Activated naive CD4-positive, alpha-beta T cell treated with Interleukin-2 at 50 U/mL for 16 hours (primary cell): ENCODE measurements at places on chromosomes 7 and 10.
A peak's percentile ranks its signal among the peaks of the same experiment; 100 is the strongest.

DNA sequence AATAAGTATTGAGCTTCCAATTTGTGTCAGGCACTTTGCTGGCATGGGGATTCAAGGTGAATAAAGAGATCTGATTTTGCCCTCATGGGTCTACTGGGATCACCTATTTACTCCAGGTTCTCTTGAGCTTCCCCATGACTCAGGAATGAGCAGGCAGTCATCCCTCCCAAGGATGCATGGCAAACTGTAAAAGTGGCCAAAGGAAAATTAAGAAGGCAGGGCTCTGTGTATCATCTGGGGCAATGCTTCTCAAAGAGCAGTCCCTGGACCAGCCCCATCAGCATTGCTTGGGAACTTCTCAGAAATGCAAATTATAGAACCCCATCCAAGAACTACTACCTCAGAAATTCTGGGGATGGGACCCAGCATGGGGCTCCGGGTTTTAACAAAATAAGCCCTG, 48.7 kb downstream of the WDFY4 start:
- no peak for DNase-seq

DNA sequence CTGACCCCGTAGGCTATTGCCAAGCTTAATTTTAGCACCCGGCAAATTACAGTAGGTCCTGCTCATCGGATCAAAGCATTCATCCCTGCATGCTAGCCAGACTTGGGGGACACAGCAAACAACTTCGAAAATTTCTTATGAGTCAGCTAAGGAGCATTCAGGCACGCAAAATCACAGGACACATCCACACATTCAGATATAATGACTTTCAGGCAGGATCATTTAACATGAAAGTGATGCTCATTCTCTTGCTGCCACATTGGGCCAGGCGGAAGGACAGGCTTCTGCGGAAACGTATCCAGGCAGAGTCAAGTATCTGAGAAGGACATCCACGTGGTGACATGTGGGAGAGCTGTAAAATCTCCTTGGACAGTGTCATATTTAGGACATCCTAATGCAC, 474.0 kb upstream of the NRP1 start:
- DNase-seq = no peak

GRCh38 chr10:11798845-11799735, 24.1 kb upstream of the PROSER2 start:
- DNase-seq = no peak

DNA sequence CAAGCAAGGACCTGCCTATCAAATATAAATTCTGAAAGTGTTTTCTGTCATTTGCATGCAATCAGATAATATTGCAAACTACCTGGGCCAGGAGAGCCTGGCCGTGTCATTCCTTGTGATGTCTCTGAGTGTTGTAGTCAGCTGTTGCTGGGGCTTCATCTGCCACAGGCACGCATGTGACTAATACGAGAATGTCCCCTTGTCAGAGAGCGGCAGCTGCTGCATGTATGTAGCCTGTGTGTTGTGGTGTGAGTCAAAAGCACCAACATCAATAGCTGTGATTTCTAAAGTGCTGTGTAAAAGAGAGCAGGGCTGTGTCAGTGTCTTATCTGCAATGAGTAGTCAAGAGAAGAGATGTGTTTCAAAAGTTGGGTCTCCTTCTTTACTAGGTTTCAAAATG, 155.4 kb downstream of the POU6F2 start:
- DNase-seq = no peak

- DNase-seq = no peak
Measured at GRCh38 chr7:74344132-74344496, 54.9 kb downstream of the CLIP2 start.

- DNase-seq = no peak
Measured at GRCh38 chr7:107528461-107528860, 35.3 kb downstream of the COG5 start.

GRCh38 chr10:96585736-96586418, 935 bp downstream of the TM9SF3 start:
- DNase-seq = peak; percentile 38

- no peak for DNase-seq
Measured at GRCh38 chr10:28840971-28841370, 163.7 kb downstream of the BAMBI start.

DNA sequence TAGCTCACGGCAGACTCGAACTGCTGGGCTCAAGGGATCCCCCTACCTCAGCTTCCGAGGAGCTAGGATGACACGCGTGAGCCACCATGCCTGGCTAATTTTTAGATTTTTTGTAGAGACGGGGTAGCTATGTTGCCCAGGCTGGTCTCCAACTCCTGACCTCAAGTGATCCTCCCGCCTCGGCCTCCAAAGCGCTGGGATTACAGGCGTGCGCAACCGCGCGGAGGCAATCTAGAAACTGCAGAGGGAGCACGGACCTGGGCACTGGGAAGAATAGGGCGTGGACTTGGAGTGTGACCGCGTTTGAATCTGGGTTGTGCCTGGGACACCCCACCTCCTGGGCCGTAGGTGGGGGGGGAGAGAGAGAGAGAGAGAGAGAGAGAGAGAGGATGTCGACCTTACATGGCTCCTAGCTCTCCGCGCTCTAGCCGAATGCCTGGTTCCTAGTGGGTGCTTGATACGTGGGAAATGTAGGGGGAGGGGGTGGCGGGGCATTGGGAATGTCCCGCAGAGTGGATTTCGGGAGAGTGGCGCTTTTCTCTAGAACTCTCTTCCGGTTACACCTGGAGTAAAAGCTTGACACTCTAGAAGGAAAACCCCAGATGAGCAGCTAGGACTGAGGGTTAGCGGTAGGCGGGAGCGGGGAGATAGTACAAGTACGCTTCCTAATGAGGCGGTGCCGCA, 1.2 kb upstream of the MAP3K8 start:
- DNase-seq = no peak

- DNase-seq = peak; percentile 6
Measured at GRCh38 chr10:11018432-11018841, 765 bp downstream of the CELF2 start.

DNA sequence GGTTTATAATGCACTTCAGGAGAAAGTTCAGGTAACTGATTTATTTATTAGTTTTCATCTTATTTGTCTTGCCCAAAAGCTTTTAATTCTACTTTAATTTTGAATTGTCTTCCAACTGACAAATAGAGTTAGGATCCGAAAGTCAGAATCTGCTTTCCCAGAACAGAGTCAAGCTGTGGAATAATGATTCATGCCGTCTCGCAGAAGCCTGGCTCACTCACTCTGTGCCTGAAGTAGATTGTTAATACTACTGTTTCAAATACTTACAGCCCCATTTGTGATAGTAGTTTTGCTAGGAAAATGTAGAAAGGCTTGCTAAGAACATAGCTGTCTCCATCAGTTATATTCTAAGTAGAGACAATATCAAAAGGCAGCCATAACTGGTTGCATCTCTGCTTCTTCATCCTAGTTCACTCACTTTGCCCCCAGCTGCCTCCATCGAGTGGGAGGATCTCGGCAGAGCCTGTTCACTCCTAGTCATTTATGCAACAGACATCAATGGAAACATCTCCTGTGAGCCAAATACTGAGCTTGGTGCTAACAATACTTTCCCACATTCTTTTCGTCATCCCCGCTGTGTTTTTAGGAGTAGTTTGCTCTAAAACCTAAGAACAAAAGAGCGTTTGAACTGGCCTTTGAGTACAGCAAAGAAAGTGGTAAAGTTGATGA, 28.0 kb downstream of the ABRAXAS2 start:
- no peak for DNase-seq

DNA sequence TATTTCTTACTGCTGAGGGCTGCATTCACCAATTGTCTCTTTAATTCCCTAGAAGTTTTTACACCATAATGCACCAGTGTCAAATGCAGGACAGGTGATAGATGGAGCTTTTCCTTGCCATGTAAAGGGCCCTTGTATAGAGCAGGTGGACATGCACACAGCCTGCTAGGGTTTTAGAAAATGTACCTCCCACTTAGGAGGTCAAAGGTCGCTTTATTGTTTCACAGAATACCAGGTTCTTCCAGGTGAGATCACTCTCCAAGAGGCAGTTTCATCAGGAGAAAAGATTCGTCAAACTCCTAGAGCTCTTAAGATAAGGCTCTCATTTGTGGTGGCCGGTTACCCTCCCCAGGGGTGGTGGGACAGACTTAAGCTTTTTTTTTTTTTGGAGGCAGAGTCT, 215.8 kb downstream of the PHTF2 start:
- DNase-seq = no peak

DNA sequence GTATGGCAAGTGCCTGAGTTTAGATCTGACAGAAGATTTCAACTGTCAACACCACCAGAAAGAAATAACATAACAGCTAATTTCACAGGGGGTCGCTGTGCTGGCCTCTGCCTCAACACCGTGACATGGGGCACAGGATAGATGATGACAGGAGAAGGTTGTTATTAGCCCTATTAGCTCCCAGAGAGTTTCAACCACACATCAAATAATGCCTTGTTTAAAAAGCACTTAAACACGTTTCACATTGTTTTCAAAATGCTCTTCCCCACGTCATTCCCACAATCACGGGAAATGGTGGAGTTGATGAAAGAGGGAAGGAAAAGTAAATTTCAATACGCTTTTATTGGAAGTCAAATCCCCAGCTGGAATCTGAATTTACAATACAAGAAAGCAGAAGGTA, 184.7 kb downstream of the MAGI2 start:
- DNase-seq = no peak

DNA sequence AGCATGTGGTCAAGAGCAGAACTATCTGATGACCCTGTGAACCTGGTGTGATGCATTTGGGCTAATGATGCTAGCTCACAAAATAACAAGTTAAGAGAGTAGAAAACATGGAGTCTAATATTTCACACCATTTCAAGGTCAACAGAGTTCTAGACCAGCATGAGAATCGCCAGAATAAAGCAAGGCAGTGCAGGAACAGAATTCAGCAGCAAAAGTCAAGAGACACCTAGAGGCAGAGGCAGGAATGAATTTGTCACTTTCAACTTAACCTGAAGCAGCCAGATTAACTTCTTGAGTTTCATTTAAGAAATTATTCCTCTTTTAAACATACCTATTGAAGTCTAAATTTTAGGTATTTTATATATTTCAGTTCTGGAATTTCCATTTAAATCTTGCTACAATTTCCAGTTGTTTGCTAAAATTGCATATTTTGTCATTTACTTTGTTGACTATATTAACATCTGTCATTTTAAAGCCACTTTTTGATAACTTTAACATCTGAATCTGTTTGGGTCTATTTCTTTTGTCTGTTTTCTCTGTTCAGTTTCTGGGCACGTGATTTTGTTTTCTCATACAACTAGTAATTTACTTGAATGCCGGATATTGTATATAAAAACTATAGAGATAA, 44.2 kb upstream of the PRSS58 start:
- no peak for DNase-seq

GRCh38 chr10:113126229-113127201, 176.5 kb downstream of the TCF7L2 start:
- peak; percentile 41 for DNase-seq

- no peak for DNase-seq
Measured at GRCh38 chr7:132080967-132081668, 495.2 kb downstream of the PLXNA4 start.

- no peak for DNase-seq
Measured at GRCh38 chr7:31695859-31696614, 9.0 kb downstream of the PPP1R17 start.

- no peak for DNase-seq
Measured at GRCh38 chr10:49508249-49508648, 30.7 kb downstream of the ERCC6 start.

- DNase-seq = no peak
Measured at GRCh38 chr10:2908851-2909630, 158.3 kb upstream of the PFKP start.

DNA sequence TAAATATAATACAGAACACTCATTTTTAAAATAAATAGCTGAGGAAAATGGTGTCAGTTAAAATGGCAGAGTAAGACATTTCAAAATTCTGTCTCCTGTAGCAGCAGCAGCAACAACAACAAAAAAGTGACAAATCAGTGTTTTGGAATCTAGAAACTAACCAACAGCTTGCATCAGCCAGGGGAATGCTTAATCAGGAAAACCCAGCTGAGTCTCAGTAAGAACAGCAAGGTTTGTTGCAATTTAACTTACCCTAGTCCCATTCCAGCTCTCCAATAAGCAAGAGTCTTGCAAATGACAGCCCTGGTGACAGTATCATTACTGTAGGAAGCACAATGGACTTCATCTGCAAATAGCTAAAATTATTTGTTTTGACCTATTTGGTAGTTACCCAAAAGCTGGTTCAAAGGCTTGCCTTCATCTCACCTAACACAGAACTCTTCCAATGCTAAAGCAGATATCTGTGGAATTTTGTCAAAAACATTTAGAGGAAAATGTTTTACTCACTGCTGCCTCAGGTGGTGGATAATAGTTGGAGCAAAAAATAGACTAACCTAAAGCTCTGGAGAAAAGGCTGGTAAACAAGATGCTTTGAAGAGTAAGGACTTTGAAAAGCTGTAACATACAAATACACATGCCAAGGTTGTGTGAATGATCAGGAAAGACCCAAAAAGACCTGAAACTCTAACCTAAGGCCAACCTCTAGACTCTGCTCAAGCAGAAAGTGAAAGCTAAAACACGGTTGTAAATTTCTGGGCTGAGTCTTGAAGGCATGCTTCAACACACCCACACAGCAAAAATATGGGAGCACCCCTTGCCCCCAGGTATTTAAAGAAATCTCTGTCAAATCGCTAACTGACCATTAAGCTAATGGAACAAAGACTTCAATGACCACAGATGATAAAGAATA, 9.9 kb upstream of the ARHGAP22 start:
- no peak for DNase-seq

- no peak for DNase-seq
Measured at GRCh38 chr7:44757739-44758138, 9.1 kb downstream of the ZMIZ2 start.

- no peak for DNase-seq
Measured at GRCh38 chr10:5479481-5480161, 19.7 kb downstream of the CALML5 start.

DNA sequence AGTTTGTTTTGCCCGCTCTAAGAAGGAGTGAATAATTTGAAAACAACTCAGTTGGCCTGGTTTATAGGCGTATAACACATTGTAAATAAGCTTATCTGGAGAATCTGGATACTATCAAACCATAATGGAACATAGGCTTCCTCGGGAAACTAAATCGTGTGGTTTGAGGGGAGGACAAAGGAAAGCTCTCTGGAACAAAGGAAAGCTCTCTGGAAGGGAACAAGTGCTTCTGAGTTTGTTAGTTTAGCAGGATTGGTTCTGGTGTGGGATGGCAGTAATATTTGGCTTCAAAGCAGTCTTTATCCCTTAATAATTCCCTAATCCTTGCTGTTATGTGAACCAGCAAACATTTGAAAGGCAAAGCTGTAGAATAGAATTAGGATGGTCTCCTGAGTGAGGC, 15.0 kb upstream of the SLK start:
- no peak for DNase-seq

GRCh38 chr10:89217057-89217990, 10.2 kb upstream of the CH25H start:
- peak; percentile 66 for DNase-seq

GRCh38 chr7:118003476-118003875, 130.2 kb upstream of the CTTNBP2 start:
- no peak for DNase-seq

- no peak for DNase-seq
Measured at GRCh38 chr10:123146013-123146893, 1.7 kb upstream of the HMX2 start.

GRCh38 chr10:27723436-27723835, 22.2 kb downstream of the MKX start:
- no peak for DNase-seq

GRCh38 chr7:54788664-54789063, 29.7 kb upstream of the SEC61G start:
- peak; percentile 8 for DNase-seq
